H9 (cell line): ENCODE measurements at places on chromosomes 11 and 22.

DNA sequence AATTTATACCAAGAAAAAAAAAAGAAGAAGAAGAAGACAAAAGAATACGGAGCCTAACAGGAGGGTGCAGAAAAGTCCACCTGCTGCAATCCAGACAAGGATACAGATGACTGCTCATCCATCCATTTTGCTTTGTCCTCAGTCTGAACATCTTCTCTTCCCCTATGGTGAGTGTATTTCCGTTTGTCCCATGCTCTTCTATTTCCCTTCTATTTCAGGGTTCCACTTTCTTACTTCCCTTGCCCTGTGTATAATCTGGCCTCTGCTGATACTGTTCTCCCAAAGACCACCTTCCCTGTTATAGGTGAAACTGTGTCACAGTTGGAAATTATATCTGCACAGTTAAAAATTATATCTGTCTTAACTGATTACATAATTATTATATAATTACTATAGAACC is 48.7 kb upstream of the USP47 start:
- DNase-seq: no peak

GRCh38 chr11:90846628-90847027 is 623.8 kb upstream of the CHORDC1 start:
- no peak for DNase-seq

GRCh38 chr11:72112143-72112977 is at the start of gene ANAPC15:
Gene ANAPC15, minus strand, starts transcription at chr11:72112695. Its CDS starts 1,419 bp downstream, at chr11:72111276.
- DNase-seq: peak; percentile 99

DNA sequence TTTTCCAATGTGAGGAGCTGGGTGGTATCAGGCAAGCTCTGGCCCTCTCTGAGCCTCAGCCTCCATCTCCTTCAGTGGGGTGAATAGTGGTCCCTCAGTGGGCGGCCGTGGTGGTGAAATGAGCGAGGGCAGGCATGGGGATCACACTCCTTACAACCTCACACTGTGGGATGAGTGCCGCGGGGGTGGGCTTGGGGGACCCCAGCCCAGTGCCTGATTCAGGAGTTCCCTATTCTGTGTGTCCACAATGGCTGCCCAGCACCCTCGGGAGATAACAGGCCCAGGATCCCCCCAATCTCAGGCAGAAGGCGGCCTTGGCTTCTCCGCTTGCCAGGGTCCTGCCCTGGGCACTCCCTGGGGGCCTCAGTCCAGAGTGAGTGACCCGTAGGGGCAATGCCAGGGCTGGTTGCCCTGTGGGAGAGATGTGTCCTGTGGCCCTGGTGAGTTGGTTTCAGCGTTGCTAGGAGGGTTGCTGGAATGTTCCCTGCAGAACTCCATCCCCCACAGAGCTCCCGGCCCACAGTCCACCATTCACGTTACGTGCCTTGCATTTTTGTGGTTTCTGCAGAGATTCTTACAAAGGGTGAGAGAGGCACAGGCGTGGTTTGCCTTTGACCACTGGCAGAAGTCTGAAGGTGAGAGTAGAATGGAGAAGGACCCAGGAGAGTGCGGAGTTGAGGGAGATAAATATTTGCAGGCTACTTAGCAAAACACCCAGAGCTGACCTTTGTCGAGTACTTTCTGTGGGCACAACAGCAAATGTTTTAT is 2.9 kb downstream of the ALDH3B1 start:
- DNase-seq: no peak

- DNase-seq: no peak
Observed at GRCh38 chr11:17154409-17155159, 53.2 kb downstream of the PIK3C2A start.

GRCh38 chr11:79922641-79923040 is 481.8 kb upstream of the TENM4 start:
- DNase-seq: no peak

DNA sequence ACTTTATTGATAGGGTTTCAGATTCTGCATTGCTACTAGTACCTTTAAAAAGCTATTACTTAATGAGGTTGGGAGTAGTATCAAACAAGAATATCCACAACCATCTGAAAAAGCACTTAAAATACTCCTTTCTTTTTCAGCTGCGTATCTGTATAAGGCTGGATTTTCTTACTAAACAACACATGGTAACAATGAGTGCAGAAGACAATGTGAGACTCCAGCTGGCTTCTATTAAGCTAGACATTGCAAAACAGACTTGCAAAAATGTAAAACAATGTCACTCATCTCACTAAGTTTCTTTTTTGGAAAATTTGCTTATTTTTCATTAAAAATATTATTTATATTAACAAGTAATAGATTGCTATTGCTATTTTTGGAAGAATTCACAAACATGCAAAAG is 132.6 kb downstream of the WNT11 start:
- DNase-seq: no peak

GRCh38 chr22:20020533-20021195 is at the start of gene TANGO2:
Gene TANGO2, plus strand, starts transcription at chr22:20021110. Its CDS starts 15,689 bp downstream, at chr22:20036799.
- peak; percentile 90 for DNase-seq

GRCh38 chr11:134033276-134033675 is 35.6 kb upstream of the JAM3 start:
- no peak for DNase-seq

- DNase-seq: no peak
Observed at GRCh38 chr11:111623527-111624030, 21.3 kb downstream of the SIK2 start.
